ENCODE measurements at places on chromosomes 6 and 20. TPM values are rescaled to one million over a fixed set of nuclear protein-coding genes. Genes with fewer than 3 reads are reported as not detected.

HUS1B gene
- total RNA-seq, result 1.0 TPM

SIRPA gene
- 93.8 TPM for total RNA-seq

DNA sequence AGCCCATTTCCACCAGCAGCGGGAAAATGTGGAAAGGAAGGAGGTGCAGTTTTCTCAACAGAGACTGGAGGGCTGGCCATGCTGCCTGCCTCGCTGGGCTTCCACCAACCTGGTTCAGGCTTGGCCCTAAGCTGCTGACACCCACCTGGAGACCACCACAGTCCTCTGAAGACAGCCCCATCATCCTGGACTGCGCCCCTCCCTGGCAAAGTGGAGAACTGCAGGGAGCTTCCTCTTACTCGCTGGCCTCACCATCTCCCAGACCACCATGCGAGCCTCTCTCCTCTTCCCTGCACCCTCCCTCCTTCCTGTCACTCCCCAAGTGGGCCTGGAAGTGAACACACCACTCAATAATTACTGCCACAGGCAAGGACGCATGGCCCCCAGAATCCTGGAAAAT is 71.5 kb downstream of the PSMG4 start:
- no peak overlapping the region for H3K4me3 ChIP-seq
- H3K27me3 ChIP-seq, result no peaks in the 10 kb centered on the region
- no peak for DNase-seq
- peaks cover 16% of the 10 kb centered on the region for H3K4me1 ChIP-seq
- H3K27ac ChIP-seq, result no peak overlapping the region

DNA sequence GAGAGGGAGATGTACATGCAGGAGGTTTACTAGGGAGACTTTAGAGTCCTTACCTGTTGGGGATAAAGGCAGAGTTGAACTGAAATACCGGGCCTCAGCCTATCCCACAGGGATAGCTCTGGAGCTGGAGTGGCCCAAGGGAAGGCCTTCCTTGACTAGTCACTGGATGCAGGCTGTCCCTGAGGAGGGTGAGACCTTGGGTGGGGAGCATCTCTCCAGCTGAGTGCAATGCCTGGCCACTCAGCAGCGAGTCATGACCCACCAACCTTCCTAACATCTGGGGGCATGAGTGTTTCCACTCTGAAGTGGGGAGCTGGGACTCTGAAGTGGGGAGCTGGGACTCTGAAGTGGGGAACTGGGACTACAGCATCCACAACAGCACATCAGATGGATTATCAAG is 46.1 kb upstream of the ENPP5 start:
- H3K27me3 ChIP-seq, result no peaks in the 10 kb centered on the region
- no peaks in the 10 kb centered on the region for H3K36me3 ChIP-seq
- no peak overlapping the region for H3K4me3 ChIP-seq
- no peak for DNase-seq
- H3K27ac ChIP-seq, result no peak overlapping the region

DNA sequence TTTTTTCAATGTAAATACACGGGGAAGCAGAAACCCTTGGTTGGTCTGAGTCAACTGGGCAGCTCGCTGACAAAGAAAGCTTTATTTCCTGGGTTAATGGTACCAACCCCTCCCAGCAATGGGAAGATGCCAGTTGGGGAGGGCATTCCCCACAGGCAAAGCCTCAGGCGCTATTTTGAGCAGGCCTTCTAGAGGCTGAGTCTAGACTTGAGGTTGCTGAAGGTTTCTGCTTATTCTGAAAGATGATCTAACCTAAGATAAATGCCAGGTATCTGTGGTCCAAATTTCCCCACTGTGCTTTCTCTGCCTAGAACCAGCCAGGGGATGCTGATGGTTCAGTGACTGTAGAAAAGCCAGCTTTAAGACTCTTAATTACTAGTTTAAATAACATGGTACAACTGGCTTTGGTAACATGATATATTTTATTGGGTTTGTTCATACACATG is 172.5 kb upstream of the JARID2 start:
- no peaks in the 10 kb centered on the region for H3K36me3 ChIP-seq
- no peak for DNase-seq
- H3K27me3 ChIP-seq, result no peaks in the 10 kb centered on the region
- no peak overlapping the region for H3K27ac ChIP-seq
- H3K4me1 ChIP-seq, result no peaks in the 10 kb centered on the region

- H3K27me3 ChIP-seq, result no peaks in the 10 kb centered on the region
- no peaks in the 10 kb centered on the region for H3K36me3 ChIP-seq
- no peaks in the 10 kb centered on the region for H3K4me1 ChIP-seq
- H3K4me3 ChIP-seq, result no peak overlapping the region
Measured at GRCh38 chr6:80440496-80441115, 334.1 kb downstream of the BCKDHB start.

SEMG1 gene
- total RNA-seq, result not detected

DNA sequence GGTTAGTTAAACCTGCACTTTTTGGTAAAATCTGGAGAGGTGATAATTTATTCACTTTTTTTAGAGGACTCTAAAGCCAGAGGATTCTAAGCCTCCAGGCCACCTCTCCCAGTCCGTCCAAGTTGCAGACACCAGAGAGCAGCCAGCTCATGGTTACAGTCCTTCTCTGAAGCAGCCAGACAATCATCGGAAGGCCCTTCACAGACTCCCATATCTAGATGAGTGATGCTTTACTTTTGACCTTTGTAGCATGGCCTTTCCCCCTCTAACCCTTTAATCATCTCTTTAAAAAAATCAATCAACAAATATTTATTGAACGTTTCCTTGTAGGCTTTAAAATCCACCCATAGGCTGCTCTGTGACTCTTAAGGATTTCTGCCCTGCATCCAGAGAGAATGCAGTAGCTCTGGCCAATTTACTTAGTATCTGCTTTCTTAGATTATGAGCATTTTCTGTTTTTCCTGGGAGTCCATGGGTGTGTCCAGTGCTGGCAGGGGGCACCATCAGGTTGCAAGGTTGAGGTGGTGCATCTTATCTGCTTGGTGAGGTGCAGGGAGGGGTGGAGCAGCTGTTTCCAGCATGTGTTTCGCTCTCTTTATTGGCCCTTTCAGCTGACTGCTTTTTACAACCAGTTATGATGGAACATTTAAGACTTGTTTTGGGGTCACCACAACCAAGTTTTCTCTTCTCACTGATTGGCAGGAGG is 58.6 kb downstream of the JARID2 start:
- DNase-seq, result no peak
- no peak overlapping the region for H3K27ac ChIP-seq

ZNF311 gene
- total RNA-seq, result 1.8 TPM

- H3K27me3 ChIP-seq, result no peaks in the 10 kb centered on the region
- no peak overlapping the region for H3K4me3 ChIP-seq
- peaks cover 21% of the 10 kb centered on the region for H3K4me1 ChIP-seq
- H3K27ac ChIP-seq, result no peak overlapping the region
- DNase-seq, result no peak
Measured at GRCh38 chr20:49166534-49167449, 21.3 kb downstream of the STAU1 start.

GRCh38 chr6:118029967-118030366 is 122.9 kb downstream of the SLC35F1 start:
- H3K27ac ChIP-seq, result no peak overlapping the region
- H3K4me1 ChIP-seq, result no peaks in the 10 kb centered on the region
- H3K4me3 ChIP-seq, result no peak overlapping the region
- no peaks in the 10 kb centered on the region for H3K36me3 ChIP-seq

LY6G6C gene
- not detected for total RNA-seq

DNA sequence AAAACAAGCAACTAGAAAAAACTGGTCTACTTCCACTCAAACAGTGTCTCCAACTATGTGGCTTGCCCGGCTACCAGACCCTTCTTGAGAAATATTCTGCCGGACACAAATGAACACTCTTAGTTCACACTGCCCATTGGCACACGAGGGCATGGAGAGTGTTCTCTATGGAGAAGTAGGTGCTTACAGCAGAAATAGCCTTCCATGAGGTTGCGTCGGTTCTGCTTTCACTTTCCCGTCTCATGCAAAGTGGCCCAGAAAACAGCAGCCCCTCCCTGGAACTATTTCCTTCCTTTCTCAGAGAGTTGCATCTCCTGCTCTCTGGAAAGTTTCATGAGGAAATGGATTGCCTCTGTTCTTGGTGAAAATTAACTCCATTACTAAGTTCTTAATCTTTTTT is 9.5 kb upstream of the HLA-DOA start:
- H3K4me3 ChIP-seq, result peak overlapping the region; percentile 23
- H3K36me3 ChIP-seq, result no peaks in the 10 kb centered on the region
- peaks cover 21% of the 10 kb centered on the region for H3K4me1 ChIP-seq
- H3K27ac ChIP-seq, result peak overlapping the region; percentile 92
- peak; percentile 84 for DNase-seq
- H3K27me3 ChIP-seq, result no peaks in the 10 kb centered on the region
